Central memory CD8-positive, alpha-beta T cell (primary cell): ENCODE measurements at places on chromosomes 12 and 14.

DNA sequence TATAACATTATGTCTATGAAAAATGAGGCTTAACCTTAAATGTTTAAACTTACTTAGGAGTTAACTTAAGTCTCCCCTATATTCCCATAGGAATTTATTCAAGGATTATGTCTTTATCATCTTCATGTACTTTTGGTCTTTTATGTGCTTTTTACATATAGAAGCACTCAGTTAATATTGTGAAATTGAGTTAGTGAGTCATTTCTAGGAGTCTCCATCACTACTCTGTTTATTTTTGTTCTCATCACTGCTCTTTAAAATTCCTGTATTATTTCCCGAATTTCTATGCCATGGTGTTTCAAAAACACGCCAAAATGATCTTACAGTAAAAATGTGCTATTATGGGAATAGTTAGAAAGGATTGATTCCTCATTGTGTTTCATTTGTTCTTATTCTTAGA lies 31.6 kb downstream of the TBC1D15 start:
- no peak for DNase-seq

- DNase-seq: no peak
Observed at GRCh38 chr12:88453323-88453722, 126.9 kb downstream of the KITLG start.

- no peak for DNase-seq
Observed at GRCh38 chr12:82760423-82760822, 73.7 kb downstream of the TMTC2 start.

DNA sequence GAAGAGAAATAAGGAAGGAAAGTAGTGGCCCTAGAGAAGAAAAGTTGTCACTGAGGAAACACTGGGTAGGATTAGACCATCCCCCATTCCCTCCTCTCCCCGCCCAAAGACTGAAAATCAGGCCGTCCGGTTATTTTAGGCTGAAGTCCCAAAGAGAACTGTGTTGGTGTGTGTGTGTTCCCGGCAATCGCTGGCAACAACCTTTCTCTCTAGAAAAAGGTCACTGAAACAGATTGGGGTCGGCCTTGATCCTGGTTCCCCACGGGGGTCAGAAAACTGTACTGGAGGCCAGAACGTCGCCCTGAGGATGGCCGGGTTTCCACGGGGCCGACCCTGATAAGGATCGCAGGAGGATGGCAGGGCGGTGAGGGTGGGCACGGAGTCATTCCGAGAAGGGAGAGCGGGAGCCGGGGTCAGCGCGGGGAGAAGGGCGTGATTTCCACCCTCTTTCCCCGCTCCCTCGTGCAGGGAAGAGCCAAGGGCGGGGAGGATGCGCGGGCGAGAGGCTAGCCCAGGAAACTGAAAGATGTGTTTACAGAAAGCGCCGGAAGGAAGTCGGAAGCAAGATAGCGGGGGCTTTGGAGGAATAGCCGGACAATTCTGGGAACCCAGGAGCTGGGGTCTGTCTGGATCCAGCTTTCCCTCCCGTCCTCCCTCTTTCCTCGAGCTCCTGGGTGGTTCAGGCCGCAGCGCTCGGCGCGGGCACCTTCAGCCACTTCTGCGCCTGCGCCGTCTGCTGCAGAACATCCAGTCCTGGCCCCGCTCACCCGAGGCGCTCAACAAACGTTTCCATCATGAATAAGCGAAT lies 25.3 kb upstream of the SPTLC2 start:
- DNase-seq: peak; percentile 35

DNA sequence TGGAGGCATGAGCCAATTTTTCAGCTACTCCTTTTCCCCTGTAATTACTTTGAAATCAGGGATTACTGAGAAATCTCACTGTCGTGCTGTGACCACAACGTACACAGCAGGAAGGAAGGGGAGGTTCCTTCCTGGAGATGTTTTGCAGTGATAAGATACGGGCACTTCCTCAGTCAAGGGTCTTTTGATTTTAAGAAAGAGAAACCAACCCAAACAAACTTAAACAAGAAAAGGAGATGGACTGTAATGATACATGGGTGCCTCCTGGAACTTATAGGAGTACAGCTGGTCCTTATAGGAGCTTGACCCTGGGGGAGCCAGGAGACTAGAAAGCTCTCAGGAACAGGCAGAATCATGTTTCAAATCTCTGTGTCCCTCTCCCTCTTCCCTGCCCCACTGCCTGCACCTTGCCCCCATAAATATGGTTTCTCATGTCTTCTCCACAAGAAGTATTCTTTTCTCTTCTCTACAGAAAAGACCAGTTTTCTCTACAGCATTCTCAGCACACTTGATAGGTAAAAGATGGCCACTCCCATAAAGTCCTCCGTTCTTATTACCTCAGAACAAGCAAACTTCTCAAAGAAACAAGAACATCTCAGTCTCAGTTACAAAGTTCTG lies 281.1 kb upstream of the AMIGO2 start:
- DNase-seq: peak; percentile 21

DNA sequence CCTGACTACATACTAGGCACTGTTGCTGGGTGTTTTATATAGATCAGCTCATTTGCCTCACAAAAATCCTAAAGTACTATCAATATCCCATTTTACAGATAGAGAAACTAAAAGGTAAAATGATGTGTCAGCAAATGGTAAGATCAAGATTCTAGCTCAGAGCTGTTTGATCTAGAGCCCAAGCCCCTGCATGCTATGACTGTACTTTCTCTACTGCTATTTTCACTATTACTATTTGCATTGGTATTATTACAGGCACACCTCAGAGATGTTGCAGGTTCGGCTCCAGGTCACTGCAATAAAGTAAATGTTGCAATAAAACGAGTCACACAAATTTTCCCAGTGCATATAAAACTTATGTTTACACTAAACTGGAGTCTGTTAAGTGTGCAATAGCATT lies 10.9 kb downstream of the ISCU start:
- no peak for DNase-seq

- DNase-seq: no peak
Observed at GRCh38 chr12:90290980-90291975, 582.6 kb upstream of the ATP2B1 start.

DNA sequence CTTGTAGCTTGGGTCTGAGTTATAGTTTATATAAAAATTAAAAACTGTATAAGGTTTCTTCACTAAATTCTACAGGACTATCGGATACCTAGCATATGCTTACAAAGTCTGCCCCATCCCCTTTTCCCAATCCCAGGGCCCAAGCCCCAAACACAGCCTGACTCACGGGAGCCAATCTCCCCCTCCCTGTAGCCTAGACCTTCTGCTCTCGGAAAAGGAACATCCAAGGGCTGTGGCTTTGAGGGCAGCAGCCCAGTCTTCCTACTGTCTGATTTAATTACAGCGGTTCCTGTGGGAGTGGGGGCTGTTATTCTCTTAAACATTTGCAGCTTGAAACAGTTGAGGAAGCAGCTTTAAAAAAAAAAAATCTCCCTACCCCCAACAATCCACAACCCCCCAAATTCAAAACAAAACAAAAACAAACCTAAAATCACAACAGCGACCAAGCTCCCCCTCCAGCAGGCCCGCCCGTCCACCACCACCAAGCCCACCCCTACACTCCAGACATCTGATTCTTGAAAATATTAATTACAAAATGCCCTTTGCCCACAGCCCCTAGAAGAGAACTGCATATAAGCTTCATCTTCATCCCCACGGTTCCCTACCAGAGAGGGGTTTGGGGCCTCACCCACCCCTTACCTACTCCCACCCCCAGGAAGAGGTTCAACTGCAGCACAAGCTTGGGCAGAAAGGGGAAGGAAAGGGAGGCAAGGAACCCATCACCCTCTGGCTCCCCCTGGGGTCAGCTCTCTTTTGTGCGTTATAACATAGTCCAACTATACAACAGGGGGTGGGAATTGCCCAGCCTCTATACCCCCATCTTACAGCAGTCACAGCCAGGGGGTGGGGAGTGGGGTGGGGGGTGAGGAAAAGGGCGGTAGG lies 1.1 kb upstream of the PRKAG1 start:
- no peak for DNase-seq

DNA sequence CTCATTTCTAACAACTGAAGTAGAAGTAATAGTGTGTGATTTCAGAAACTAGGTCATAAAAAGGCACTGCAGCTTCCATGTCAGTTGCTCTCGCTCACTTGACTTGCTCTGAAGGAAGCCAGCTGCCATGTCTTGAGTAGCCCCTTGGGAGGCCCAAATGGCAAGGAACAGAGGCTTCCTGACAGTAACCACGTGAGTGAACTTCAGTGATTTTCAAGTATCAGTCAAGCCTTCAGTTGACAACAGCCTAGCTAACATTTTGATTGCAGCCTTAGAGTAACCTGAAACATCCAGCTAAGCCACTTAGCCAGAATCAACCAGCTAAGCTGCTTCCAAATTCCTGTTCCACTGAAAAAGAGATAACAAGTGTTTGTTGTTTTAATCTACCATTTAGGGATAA lies 26.7 kb downstream of the TOGARAM1 start:
- DNase-seq: no peak

DNA sequence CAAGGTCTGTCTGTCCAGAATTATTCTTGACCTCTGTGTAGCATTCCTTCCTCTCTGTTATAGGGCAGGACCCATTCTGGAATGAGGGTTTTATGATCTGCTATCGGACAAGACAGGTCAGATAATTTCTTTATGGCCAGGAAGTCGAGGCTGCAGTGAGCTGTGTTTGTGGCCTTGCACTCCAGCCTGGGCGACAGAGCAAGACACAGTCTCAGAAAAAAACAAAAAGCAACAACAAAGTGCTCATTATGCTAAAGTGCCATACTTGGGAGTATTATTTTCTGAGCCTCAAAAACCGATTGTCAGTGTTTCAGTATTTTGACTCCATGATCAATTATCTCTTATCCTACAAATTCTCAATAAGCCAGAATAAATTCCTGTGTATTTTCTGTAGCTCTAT lies 4.1 kb downstream of the CIPC start:
- no peak for DNase-seq

DNA sequence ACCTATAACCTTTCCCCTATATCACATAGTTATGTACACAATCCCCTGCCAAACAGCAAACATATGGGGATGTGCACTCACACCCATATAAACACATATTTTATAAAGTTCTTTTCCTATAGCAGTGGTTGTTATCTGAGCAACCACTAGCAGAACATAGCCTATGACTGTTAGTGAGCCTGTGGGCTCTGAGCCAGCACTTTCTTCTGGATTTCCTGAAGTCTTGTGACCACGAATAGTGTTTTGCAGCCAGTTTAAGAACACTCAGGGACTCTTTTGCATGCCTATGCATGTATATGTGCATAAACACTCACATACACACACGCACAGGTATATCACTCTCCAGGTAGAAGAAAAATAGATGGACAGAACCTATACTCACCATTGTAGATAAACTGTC lies 17.1 kb downstream of the TESPA1 start:
- DNase-seq: no peak

GRCh38 chr14:67352055-67352454 lies 7.5 kb downstream of the ATP6V1D start:
- DNase-seq: no peak

DNA sequence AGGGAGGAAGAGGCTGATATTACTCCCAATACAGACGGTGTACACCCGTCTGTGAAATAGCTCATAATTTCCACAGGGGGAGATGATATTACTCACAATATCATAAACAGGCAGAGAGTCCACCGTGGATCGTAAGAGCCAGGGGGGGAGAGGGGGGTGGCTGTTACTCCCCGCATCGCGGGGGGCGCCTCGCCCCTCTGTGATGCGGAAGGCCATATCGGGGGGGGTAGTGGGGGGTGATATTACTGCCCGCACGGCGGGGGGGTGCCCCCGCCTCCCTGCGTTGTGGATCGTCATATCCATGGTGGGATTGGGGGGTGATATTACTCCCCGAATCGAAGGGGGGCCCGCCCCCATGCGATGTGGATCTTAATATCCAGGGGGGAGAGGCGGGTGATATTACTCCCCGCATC lies 91.9 kb downstream of the FRMD6 start:
- no peak for DNase-seq

GRCh38 chr12:3611860-3612703 lies 121.1 kb downstream of the PRMT8 start:
- no peak for DNase-seq

GRCh38 chr12:39807043-39807442 lies 187.4 kb upstream of the ABCD2 start:
- no peak for DNase-seq

DNA sequence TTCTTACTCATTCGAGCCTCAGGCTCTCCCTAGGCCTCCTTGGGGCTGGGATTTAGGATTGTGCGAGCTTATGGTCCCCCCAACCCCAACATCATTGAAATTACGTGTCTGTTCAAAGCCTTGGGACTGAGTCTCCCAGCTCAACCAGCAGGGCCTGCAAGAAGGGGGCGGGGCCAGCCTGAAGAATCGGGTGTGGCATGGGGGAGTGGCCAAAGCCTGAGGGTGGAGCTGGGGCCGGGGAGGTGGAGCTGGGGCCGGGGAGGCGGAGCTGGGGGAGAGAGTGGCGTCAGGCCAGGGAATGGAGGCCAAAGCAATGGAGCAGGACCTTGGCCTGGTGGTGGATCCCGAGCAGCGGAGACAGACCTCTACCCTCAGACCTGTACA lies 24.3 kb upstream of the HSPB8 start:
- DNase-seq: no peak

- no peak for DNase-seq
Observed at GRCh38 chr14:71287567-71287966, 380.3 kb downstream of the PCNX1 start.

- no peak for DNase-seq
Observed at GRCh38 chr12:49645146-49646039, 22.0 kb downstream of the PRPF40B start.

- no peak for DNase-seq
Observed at GRCh38 chr12:27951898-27952297, 20.6 kb downstream of the PTHLH start.

DNA sequence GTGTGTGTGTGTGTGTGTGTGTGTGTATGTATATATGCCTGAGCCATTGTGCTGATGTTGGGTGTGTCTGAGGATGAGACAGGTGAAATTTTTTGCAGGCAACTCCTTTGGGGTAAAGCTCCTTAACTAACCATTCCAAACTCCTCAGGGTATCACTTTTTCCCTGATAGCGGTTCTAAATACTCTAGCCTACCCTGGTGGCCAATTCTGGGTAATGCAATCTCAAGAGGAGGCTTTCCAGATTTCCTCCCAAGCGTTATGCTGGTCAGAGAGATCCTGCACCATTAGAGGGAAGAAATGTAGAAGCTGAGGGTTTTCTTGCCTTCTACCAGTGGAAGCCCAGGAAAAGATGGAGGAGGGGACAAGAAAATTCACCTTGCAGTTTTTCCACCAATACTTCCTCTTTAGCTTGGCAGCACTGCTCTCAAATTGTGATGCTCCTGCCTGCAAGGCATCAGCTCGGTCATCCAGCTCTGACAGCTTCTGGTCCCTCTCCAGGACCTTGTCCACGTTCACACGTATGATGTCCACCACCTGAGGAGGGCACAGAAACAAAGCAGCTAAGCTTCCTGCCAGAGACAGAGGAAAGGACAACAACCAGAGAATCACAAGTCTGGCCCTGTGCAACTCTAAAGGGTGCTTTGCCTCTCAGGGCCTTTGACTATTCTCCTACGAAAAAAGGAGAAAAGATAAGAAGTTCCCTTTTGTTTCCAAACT lies 4.9 kb downstream of the VAMP1 start:
- peak; percentile 32 for DNase-seq

DNA sequence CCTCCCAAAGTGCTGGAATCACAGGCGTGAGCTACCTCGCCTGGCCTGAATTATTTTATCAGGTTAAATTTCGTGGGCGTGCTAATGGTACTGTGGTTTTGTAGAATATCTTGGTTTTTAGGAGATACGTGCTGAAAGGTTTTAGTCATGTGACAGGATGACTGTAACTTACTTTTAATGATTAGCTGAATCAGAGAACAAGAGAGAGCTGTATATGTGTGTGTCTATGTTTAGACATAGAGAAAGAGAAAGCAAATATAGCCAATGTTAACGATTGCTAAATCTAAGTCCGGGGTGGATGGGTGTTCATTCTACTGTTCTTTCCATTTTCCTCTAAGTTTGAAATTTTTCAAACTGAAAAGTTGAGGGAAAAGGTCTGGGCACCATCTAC lies 9.2 kb upstream of the PNMA1 start:
- no peak for DNase-seq
